ENCODE measurements at places on chromosomes 4 and X. TPM values are rescaled to one million over a fixed set of nuclear protein-coding genes. Genes with fewer than 3 reads are reported as not detected.

GPR34 gene
- polyA plus RNA-seq: 5.5 TPM

CTAG1A gene
- not detected for polyA plus RNA-seq

TCEAL7 gene
- 288 TPM for polyA plus RNA-seq

PACRGL gene
- 17.7 TPM for polyA plus RNA-seq

SLC10A4 gene
- polyA plus RNA-seq: 0.58 TPM

DNA sequence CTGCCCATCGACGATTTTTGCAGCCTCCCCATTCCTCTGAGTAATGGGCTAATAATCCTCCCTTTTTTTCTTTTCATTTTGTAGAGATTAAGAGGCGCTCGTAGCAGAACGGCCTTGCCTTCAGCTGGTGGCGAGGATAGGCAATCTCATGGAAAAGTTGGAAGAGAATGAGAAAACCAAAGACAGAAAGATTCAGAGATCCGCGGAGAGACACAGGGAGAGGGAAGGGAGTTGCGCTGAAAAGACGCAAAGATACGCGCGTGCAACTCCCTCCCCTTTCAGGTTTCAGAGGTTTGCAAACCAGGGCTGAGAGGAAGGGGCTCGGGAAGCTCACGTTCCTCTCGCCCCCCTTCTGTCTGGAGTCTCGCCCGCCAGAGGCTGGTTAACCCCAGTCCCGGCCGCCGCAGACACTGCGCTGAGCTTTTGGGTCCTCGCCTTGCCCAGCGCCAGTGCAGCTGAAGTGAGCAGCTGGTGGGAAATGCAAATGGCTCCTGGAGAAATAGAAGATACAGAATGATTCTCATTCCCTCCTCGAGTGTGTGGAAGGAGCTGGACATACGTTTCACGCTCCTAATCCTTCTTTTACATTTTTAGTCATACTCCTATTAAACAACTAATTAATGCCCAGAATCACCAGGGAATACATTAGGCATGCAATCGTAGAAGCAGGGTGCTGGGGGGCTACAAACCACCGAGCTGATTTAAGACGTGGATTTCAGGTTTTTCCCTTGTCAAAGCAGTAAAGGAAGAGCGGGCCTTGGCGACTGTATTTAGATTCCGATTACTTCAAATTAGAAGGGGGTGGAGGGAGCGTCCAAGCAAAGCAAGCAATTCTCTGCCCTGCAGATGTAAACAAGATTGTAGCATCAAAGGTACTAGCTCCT lies 16.6 kb upstream of the PITX2 start:
- DNase-seq: no peak

DNA sequence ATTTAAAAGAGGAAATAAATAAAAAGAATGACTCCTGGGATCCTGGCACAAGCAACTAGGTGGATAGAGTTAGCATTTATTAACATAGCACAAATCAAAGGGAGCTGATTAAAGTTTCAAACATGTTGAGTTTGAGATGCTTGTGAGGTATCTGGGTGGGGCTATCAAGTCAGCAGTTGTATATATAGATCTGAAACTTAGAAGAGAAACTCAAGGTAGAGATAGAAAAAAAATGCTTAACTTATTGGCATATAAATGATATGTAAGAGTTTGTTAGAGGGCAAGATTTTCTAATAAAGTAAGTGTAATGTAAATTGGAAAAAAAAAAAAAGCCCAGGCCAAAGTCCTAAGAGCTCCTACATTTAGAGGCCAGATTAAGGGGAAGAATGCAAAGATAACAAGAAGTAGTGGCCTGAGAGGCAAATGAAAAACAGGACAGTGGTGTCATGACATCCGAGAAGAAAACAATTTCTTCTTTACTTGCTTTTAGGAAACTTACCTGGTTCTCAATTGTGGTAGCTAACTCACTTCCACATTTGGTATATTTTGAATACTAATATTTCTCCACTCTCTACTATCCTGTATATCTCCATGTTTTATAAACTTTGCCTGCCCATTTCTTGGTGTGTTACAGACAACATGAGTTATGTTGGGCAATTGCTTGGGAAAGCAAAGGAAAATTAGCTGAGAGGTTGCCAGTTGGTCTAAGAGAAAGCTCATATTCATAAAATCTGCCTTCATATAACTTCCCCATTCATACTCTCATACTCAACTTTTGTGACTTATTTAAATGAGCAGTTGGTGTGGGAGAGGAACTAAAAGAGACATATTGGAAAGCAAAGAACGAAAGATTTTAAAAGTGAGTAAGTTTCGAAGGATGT lies 169.2 kb downstream of the PARM1 start:
- DNase-seq: no peak

- no peak for DNase-seq
These were observed 27.3 kb upstream of the SCOC start for GRCh38 chr4:140346136-140346535.

GRCh38 chr4:8227771-8228318 lies 28.8 kb downstream of the SH3TC1 start:
- DNase-seq: no peak

DNA sequence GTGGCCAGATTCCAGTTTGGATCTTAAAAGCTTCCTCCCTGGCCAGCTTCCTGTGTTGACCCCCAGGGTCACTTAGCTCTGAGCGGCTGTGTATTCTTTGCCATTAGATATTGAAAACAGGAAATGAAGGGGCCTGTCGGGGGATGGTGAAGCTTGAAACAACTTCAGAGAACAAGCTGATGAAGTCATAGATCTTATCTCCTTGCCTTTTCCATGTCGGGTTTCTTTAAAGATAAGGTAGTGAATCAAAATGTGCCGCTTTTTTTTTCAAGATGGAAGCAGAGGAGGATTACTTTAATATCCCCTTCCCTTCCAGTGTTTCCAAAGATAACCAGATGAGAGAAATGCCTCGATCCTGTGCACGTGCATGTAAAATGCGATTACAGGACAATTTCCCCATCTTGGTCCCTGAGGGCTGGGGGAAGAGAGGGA lies 508.5 kb downstream of the MID1IP1 start:
- no peak for DNase-seq

- DNase-seq: peak; percentile 9
These were observed 90.7 kb upstream of the S100G start for GRCh38 chrX:16559206-16559619.

GRCh38 chr4:180950377-180950776 lies 1292.8 kb upstream of the TENM3 start:
- no peak for DNase-seq

DNA sequence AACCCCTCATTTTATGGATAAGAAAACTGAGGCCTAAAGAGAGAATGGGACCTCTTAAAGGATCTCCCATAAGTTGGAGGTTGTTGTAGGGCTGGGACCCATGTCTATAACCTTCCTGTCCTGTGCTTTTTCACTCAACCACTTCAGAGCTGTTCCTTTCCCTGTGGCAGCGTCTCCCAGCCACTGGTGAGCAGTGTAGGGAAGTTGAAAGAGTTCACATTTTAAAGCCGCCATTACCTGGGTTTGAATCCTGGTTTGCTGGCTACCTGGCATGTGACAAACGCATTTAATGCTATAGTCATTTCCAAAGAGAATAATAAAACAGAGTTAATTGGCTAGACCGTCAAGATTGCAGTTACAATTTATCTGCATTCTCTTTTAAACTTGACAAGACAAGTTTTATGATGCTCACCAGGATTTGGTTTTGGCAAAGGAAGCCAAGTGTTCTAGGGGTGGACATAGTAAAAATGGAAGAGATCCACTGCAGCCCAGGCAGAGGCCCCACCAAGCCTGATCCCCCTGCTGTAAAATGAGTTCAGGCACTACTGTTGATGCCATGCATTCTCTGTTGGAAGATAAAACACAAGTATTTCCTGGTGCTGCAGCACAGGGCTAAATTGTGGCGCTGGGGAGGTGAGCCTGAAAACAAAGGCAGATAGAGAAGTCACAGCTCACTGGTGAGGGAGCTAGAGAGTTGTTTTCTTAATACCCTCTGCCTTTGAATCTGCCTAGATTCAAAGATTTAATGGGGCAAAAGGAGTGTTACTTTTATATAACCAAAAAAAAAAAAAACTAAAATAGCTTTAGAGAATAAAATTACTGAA lies 218.7 kb downstream of the NWD2 start:
- no peak for DNase-seq

DNA sequence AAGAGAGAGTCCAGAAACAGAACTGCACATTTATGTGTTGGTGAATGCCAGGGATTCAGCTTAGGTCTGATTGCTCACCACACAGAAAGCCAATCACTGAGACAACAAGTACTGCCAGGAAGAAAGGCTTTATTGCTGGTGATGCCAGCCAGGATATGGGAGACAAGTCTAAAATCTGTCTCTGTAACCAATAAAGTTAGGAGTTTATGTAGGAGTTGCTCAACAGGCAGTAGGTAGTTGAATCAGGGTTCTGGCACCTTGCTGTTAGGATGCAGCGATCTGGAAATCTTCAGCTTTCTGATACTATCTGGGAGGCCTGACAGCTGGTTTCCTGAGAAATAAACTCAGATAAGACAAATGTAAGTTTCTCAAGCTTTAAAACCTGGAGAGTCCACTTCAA lies 120.2 kb upstream of the ENPP6 start:
- no peak for DNase-seq

- DNase-seq: no peak
These were observed 54.5 kb upstream of the EXOC1L start for GRCh38 chr4:55765070-55765469.

DNA sequence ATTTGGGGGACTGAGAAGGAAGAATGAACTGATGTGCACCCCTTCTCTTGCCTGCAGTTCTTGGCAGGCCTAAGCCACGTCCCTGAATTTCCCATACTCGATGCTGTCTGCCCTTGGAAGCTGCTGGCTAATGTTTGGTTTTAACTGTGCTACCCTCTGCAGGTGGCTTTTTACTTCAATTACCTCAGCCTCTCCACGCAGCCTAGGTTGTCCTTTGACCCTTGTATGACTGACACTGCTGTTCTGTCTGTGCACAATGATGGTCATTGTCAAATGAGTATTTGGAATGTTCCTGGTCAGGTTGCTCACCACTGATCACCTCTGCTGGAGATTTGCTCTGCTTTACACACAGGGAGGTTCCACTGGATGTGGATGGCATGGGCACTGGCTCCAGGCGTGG lies 137.1 kb downstream of the ZNF518B start:
- no peak for DNase-seq

- DNase-seq: no peak
These were observed 36.4 kb upstream of the CD99 start for GRCh38 chrX:2654436-2655340.

- no peak for DNase-seq
These were observed 111.1 kb downstream of the SH3RF1 start for GRCh38 chr4:169159624-169160171.

DNA sequence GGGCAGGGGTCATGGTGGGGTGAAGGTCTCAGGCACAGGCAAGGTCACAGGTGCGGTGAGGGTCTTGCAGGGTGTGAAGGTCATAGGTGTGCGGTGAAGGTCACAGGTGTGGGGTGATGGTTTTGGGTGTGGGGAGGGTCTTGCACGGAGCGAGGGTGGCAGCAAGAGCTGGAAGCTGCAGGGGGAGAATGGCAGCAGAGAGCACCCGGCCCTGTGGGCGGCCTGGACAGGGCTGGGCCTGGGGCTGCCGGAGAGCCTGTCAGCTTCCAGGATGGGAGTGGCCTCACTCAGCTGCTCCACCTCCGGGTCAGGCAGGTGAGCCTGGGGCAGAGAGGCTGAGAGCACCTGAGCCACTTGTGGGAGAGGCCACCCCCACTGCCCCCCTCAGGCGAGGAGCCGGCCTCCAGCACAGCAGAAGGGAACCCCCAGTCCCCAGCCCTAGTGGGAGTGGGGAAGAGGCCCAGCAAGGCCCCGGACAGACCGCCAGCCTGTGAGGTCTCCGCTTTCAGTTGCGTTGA lies 1.5 kb downstream of the MSANTD1 start:
- DNase-seq: no peak

GRCh38 chr4:152394791-152395190 lies 141.1 kb downstream of the FBXW7 start:
- DNase-seq: no peak
